Jurkat, Clone E6-1 (cell line): ENCODE measurements at places on chromosomes 7 and 10.
A peak's percentile ranks its signal among the peaks of the same experiment; 100 is the strongest.

DNA sequence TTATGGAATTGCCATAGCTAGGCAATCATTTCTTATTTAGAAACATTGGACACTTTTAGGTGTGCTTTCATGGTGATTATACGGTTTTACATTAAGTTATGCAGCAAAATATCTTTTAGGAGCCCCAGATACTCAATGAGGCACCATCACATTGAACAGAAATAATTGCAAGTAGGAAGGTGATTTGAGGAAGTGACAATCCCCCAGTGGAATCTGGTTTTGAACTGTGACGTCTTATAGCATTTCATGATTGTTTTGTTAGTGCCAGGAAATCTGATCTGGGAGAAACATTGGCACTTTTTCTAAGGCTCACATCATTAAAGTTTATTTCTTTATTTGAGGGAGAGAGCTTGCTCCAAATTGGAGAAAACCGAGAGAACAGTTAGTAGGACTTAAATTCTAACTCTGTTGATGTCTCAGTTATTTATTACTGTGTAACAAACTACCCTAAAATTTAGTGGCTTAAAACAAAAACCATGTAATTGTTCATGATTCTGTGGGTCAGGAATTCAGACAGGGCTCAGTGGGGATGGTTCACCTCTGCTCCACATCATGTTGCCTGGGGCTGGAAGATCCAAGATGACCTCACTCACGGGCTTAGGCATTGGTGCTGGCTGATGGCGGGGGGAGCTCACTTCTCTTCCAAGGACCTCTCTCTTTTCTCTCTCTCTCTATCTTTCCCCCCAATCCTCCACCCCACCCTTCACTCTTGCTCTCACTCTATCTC is 78.2 kb upstream of the STEAP1B start:
- no peak for DNase-seq

DNA sequence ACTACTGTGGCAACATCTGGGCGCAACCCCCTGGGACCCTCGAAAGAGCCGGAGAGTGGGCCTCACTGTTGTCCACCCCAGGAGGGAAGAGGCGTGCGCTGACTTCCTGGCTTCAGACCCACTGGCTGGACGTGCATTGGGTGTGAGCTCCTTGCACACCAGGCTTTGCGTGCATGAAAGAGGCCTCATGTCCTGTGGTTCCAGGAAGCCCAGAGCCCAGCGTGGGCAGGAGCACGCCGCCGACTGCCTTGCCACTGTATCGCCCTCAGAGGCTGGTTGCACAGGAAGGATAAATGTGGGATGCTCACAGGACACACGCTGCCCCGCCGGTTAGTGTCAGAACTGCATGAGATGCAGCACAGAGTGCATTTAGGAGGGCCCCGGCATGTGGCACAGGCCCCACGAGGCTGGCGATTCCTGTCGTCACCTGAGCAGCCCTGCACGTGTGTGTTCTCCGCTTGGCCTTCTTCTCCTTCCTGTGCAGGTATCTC is 8.5 kb upstream of the JAKMIP3 start:
- DNase-seq = no peak

- DNase-seq = no peak
Measured at GRCh38 chr10:97096261-97097083, 89.3 kb downstream of the SLIT1 start.

DNA sequence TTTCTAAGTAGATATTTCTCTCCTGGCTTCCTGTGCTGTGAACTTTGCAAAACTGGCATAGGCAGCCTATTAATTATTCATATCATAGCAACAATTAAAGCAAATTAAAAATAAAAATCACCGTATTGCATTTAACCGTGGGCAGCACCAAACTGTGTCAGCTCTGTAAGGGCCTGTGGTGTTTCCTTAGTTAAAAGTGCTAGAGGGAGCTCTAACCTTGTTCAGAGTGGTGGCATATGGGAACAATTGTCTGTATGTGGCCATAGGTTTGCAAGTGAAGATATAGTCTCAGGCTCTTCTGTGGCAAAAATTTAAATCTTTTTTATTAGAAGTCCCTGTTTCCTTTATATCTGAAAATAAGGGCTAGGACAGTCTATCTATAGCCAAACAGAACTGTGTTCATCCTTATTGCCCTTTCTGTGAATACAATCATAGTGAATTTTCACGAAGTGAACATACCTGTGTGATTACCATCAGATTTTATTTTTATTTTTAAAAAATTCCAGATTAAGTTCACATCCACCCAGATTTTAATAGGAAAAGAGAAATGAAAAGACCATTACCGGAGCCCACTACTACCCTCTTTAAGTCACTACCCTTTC is 92.6 kb downstream of the POLL start:
- no peak for DNase-seq

DNA sequence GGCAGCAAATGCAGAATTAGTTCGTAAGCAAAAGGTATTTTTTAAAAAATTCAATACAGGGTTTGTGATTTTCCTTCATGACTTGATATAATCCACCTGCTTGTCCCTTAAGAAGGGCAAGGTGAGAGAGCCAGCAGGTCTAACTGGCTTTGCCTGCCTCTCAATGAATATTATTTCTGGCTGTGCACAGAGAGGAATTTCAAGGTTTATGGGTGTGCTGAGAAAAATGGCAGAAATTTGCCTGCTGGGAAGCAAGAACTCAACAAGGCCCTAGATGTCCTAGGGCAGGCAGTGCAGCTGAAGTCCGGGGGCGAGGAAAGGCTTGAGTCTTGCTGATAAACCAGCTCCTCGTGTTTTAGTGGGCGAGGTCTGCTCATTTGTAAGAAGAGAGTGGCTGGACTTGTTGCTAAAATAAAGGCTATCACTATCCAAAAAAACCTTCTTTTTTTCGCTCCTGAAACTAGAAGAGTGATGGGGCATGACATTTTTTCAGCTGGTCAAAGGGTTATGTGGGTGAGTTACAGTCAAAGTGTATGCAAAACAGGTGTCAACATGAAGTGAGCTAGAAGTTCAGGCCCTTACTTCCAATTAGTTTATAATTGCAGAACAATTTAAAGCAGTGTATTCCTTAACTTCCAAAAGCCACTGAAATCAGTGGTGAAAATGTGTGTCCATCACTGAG is 385.8 kb upstream of the KLF6 start:
- no peak for DNase-seq

GRCh38 chr7:131211500-131211899 is 116.2 kb upstream of the MKLN1 start:
- DNase-seq = no peak

DNA sequence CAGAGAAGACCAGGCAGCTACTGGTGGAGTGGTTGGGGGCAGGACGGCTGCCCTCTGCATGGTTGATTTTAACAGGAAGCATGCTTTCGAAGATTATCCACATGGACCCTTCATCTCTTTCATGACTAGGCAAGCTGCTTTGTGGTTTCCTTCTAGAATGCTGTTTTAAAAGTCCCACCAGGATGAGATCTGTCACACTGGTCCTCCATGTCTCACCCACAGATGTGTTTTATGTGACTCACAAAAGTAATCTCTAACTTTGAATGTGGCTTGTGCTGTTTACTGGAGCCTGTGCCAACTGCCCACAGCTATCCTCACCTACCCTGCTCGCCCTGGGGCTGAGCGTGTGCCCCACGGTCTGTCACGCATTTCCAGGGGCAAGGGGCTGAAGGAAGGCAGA is 188.8 kb downstream of the GFRA1 start:
- DNase-seq = peak; percentile 75

DNA sequence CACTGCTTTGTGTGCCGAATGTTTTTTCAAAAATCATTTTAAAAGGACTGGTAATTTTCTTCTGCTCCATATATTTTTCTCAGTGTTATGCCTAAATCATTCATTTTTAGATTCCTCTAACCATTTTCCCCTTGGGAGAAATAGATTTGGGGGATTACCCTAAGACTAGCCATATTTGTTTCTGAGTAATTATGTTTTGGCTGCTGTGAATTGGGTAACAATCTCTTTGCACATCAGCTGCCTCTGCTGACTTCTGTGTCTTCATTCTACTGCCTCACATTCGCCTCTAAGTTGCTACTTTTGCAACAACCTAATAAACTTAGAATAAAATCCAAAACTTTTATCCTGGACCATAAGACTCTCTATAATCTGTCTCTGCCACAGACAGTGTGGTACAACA is 18.5 kb upstream of the MRC1 start:
- no peak for DNase-seq

DNA sequence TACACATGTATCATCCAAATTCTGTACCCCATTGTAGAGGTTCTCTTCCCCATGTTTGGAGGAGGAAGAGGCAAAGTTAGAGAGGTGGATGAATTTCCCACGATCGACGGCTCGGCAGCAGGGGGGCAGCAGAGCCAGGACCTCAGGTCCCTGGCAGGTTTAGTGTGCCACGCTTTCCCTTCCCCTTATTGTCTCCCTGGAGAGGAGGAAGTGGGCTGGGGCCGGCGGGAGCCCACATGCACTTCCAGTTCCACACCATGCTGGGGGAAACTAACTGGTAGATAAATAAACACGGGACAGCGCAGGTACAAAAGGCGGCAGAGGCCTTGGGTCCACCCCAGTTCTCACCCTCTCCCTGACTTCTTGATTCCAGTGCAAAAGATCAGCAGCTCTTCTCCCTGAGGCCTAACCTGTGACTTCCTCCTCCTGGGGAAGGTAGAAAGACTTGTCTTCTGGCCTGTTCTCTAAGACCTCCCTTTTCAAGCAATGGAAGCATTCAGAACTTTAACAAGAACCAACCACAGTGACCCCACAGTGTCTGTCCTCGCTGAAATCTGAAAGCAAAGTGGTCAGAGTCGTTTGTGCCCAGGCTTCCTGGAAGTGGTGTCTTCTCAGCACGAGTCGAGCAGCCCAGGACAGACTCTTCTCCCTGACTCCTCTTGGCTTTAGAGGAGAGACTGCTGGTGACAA is 30.5 kb upstream of the SRGN start:
- no peak for DNase-seq

- no peak for DNase-seq
Measured at GRCh38 chr7:31958226-31958625, 112.0 kb downstream of the PDE1C start.

- no peak for DNase-seq
Measured at GRCh38 chr10:77724820-77725219, 87.2 kb upstream of the KCNMA1 start.

- DNase-seq = peak; percentile 62
Measured at GRCh38 chr7:121395961-121396757, at the start of gene FAM3C. FAM3C (minus strand) TSS chr7:121396308; CDS start chr7:121382969, 13,339 bp downstream.

GRCh38 chr10:97450828-97451227 is 4.9 kb downstream of the ZDHHC16 start:
- no peak for DNase-seq

- no peak for DNase-seq
Measured at GRCh38 chr7:27765841-27766240, 25.9 kb downstream of the TAX1BP1 start.

GRCh38 chr7:102221961-102222360 is 64.7 kb upstream of the SH2B2 start:
- no peak for DNase-seq

DNA sequence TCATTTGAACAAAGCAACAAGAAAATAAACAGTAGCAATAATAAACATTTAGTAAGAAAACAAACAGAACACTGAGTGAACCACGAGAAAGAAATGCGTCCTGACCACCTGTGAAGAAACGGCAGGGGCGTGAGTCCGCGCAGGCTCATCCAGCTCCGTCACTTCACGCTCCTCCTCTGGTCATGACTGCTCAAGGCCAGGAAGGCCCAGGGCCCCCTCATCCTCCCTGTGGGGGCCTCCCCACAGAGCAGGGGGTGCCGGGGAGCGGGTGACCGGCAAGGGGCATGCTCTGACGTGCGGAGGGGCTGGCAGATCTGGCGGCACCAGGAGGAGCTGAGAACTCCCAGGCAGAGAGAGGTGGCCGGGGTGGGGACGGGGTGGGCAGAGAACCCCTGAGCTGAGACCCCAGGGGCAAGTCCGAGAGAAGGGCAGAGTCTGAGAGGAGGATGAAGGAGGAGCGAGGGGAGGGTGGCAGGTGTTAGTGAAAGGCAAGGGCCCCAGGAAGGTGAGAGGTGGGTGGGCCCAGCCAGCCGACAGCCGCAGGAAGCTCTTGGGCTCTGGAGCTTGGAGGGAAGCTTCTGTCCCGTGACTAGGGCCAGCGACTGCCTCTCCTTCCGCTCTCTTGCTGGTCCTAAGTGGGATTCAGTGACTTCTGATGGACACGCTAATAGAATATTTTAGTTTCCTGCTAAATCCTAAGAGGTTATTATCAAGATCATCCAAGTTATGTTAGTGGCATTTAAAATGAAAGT is 223.9 kb downstream of the TCERG1L start:
- no peak for DNase-seq

DNA sequence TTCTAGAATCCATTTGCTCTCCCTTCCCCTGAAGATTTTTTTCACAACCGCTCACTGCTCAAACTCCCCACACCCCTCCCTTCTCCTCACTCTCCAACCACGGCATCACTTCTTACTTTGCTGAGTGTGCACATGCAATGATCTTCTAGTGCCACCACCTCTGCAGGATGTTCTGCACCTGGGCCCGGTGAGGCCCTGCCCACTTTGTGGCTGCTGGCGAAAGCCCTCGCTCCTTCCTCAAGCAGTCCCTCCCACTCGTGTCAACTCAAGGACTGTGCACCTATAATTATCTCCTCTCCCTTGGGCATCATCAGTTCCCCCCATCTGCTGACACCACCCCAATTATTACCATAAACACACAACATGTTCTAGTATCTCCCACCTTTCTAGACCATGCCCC is 91.0 kb upstream of the LANCL2 start:
- DNase-seq = no peak

DNA sequence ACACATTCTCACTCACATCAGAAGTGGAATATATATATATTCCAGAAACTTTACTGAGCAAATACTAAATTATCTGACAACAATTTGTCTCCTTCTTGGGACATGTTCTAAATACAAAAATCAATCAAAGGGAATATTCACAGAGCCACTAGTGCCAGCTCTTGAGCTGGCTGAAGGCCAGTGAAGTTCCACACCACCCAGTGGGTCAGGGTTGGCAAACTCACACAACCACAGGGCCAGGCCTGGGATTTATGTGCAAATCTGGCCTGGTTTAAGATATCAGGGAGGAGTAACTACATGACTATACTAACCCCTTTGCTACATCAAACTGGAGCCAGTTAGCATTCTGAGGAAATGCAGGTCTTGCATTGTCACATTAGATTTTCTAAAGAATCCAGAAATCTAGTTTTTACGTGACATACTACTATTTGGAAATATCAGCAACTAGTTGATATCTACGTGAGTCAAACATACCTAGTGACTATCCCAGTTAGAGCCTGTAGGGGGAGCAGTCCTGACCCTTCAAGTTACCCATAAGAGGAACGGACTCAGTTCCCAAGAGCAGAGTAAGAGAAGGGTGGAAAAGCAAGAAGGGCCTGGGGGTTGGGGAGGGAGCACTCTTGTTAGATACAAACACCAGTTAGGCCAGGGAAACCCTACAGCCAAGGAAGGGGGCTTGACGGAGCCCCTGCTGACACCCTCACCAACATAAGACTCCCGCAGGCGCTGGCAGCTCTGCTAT is 600.4 kb downstream of the KCNMA1 start:
- DNase-seq = peak; percentile 68

GRCh38 chr10:28975891-28976531 is 298.7 kb downstream of the BAMBI start:
- no peak for DNase-seq

DNA sequence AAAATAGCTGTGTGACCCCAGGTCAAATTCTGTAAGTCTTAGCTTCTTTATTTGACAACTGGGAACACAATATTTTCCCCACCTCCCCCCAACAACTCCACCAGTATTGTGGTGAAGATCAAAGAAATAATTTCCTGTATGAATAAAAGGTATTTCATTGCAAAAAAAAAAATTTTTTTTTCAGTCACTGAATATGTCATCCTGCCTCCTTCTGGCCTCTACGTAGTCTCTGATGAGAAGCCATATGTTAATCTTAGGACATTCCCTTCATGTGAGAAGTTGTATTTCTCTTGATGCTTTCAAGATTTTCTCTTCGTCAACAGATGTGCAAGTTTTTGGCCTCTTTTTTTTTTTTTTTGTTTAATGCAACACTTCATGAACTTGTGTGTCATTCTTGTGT is 33.0 kb downstream of the ZNF33A start:
- DNase-seq = peak; percentile 18

- no peak for DNase-seq
Measured at GRCh38 chr7:136348542-136349192, 371.5 kb upstream of the MTPN start.
